ENCODE measurements at places on chromosomes 4 and X. TPM values are rescaled to one million over a fixed set of nuclear protein-coding genes. Genes with fewer than 3 reads are reported as not detected.

The DMD gene
- 69.5 TPM for total RNA-seq

The DACH2 gene
- total RNA-seq = 0.25 TPM

The RPS6KA6 gene
- total RNA-seq = 5.5 TPM

DNA sequence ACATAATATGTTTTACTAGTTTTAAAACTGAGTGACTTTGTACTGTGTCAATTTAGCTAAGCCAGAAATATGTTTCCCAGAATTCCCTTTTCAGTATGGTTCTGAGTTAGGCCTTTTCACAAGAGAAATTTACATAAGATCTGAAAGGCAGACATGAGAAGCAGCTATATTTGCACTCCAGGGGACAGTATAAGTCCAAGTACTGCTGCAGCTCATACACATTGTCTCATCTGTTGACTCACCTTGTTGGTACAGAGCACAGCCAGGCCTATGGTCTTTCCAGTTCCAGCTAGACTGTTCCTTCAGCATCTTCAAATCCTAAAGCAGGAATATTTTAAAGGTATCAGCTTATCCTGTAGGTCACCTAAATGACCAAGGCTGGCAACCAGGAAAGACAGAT, 53.5 kb downstream of the BMP3 start:
- no peaks in the 10 kb centered on the region for H3K36me3 ChIP-seq
- no peak overlapping the region for H3K27ac ChIP-seq
- H3K4me3 ChIP-seq = no peak overlapping the region
- DNase-seq = no peak
- H3K4me1 ChIP-seq = no peaks in the 10 kb centered on the region
- H3K27me3 ChIP-seq = no peaks in the 10 kb centered on the region

The ADRA2C gene
- 4.7 TPM for total RNA-seq

The SYN1 gene
- total RNA-seq = 0.89 TPM

- peaks cover 5% of the 10 kb centered on the region for H3K4me1 ChIP-seq
- DNase-seq = peak; percentile 79
- no peaks in the 10 kb centered on the region for H3K36me3 ChIP-seq
- peak overlapping the region; percentile 33 for H3K4me3 ChIP-seq
Observed at GRCh38 chr4:159048166-159048886, 54.6 kb upstream of the RAPGEF2 start.

All from suprapubic skin (tissue), 4 donors.